ENCODE measurements at places on chromosomes 2 and 18. TPM values are rescaled to one million over a fixed set of nuclear protein-coding genes. Genes with fewer than 3 reads are reported as not detected.

DNA sequence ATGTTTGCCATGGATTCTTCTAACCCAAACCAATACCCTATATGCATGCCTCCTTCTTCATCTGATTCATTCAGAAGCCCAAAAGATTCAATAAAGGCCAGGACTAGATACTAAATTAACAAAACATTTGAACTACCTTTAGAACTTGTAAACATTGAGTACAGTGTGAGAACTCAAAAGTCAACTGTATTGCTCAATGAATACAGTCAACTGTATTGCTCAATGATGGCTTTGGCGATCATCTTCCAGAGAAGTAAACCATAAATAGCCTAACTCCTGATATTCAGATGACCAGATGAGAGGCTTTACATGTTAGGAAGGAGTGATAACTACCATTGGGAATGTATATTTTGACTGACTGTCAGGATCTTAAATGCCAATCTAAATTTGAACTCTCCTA is 206.5 kb upstream of the ITGA4 start:
- DNase-seq: no peak

DNA sequence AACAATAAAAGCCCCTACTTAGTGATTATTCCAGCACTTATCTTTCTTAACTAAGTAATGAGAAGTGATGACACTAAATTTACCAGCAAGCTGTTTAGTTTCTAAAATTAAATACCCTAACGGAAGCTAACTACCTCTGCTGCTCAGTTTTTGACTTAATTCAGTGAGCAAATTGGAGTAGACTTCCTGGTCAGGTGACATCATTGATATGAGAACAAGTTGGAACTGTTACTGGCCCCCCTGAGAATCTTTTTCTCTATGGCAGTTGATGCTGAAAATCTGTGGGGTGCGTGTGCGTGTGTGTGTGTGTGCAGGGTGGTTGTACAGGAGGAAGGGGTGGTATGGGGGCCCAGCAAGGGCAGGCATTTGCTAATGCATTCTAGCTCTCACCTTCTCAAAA is 35.5 kb upstream of the BMP10 start:
- no peak for DNase-seq

- no peak for DNase-seq
Observed at GRCh38 chr18:13380691-13381070, 162.1 kb downstream of the LDLRAD4 start.

- no peak for DNase-seq
Observed at GRCh38 chr2:38934742-38935141, 45.1 kb downstream of the ARHGEF33 start.

DNA sequence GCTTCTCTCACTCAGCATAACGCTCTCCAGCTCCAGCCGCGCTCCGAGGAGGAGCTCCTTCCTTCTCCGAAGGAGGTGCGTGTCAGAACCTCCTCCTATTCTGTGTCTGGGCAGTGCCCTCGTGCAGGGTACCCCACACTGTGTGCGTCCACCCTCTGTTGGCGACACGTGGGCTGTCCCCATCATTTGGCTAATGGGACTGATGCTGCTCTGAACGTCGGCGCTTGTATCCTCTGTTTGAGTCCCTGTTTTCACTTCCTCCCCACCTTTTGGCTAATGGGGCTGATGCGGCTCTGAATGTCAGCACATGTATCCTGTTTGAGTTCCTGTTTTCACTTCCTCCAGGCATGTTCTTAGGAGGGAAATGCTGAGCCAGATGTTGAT is 22.2 kb downstream of the KCNG2 start:
- DNase-seq: no peak

DNA sequence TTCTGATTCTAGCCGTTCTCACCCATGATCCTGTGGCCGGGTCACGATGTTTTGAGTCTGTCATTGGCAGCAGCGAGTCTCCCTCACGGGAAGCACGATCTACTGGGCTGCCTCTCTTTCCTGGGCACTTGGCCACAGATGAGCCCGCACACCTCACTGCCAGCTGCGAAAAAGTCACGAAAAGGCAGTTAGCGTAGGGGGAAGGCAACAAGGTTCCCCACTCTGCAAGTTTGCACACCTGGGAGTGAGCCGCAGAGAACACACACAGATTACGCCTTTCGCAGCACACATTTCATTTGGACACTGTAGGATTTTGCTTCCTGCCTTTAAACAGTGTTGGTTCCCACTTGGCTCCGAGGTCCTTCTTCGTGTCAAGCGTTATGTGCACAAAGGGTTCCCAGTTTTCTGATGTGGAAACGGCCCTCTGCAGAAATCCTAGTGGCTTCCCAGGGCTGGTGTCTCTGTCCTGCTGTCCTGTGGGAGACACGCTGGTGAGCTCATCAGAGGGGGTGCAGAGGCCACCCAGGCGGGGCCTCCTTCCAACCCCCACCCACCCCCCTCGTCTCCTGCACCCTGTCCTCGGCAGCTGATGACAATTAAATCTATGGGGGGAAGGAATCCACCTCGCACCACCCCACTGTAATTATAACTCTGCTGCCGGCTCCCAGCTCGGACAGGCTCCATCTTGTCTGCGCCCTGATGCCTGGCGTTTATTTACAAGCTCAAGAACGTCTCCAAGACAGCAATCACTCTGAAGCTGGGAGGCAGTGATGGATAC is 157.3 kb upstream of the SALL3 start:
- DNase-seq: no peak

DNA sequence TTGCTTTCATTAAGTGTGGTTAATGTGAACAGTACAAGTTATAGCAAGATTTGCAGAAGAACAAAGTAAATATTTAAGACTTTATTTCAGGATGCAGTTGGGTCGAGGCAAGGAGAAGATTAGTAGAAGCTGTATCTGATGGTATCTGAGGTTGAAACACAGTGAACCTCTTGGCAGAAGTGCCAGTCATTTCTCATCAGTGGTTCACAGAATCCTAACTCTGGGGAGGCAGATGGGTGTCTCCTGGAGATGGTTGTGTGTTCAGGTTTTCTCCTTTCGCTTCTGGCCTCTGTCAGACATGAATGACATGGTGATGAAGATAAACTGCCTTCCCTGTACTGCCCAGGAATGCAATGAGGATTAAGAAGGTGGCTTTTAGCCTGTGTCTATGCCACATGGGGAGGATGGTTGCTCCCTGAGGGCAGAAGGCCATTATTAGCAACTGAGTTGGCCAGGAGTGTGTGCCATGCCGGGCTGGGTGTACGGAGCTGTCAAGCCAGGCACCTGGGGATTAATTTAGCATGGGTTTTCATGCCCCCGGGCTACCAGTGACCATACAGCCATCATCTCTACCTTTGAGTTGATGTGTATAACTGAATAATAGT is 28.0 kb downstream of the MGAT5 start:
- DNase-seq: no peak

GRCh38 chr2:60172801-60173200 is 380.7 kb downstream of the BCL11A start:
- DNase-seq: no peak

GRCh38 chr2:107669335-107669734 is 157.4 kb upstream of the RGPD4 start:
- DNase-seq: no peak

DNA sequence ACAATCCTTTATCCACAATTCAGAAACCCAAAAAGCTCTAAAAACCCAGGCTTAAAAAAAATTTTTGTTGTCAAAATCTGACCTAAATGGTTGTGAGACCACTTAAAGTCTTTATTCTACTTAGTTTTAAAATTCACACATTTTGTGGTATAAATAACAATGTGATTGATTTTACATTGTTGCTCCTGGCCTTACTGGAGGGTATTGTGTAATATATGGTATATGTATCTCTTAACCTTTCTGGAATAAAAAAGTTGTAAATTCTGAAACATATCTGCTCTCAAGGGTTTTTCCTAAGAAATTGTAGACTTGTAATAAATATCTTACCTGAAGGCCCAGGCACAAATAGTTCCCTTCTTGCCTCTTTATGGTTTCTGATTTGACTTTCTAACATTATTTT is 73.3 kb upstream of the PNPT1 start:
- no peak for DNase-seq

- no peak for DNase-seq
Observed at GRCh38 chr2:208791257-208791656, 384.7 kb downstream of the PTH2R start.

GRCh38 chr2:9556121-9556743 is 602 bp upstream of the ADAM17 start:
- no peak for DNase-seq

DNA sequence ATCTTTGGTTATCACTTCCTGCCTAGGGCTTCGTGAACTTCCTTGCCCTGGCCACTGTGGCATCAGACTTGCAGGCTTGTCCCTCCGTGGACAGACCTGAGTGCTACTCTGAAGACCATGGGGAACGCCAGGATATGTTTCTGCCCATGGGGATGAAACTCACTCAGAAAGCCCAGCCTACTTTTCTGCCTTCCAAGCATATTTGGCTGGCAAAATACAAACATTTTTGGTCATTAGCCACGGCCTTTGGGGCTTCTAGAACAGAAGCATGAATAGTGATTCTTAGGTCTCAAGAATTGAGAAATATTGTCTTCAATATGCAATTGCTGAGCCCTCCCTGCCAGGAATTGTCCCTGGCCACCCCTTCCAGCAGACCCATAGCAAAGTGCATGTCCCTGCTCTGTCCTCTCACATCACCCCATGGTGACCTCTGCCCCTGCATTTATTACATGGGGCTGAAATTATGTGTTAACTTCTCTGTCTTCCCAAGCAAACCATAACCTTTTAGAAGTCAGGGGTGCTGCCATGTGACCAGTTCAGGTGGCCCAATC is 152.4 kb downstream of the OSR1 start:
- DNase-seq: no peak

DNA sequence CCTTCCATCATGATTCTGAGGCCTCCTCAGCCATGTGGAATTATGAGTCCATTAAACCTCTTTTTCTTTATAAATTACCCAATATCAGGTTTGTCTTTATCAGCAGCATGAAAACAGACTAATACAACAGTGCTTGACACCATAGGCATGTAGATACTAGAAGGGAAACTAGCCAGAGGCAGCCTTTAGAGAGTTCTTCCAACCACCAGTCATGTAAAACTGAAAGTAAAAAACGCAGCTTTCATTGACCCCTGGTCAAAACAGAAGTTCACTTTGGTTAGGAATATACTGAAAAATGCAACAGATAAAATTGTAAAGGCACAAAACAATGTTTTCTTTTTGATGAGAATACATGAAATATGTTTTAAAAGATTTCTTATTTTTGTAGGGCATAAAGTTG is 122.8 kb upstream of the L3MBTL4 start:
- no peak for DNase-seq

DNA sequence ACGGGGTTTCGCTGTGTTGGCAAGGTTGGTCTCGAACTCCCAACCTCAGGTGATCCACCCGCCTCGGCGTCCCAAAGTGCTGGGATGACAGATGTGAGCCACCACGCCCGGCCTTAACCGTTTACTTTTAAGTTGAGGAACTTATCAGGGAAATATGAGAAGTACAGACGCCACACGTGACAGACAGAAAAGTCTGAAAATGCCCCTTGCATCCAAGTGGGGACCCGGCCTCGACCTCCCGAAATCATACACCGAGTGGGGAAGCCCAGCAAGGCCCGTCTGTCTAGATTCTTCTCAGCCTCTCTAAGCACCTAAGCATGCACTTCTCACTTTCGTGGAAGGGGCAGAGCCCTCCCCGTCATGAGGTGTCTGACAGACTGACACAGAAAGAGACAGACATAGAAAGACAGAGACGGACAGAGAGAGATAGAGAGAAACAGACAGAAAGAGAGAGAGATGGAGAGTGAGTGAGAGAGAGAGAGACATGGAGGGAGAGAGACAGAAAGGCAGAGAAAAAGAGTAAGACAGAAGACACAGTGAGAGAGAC is 107.3 kb upstream of the ANKRD30BL start:
- DNase-seq: no peak

Gene COL5A2
- total RNA-seq: 2.3 TPM

Gene USP37
- total RNA-seq: 23.5 TPM

Gene PSD4
- 12.6 TPM for total RNA-seq

Gene HJURP
- 64.1 TPM for total RNA-seq

Measured in HCT116 (cell line).